CD4-positive, alpha-beta T cell treated with Interleukin-2 at 100 ng/mL for 4 hours (primary cell): ENCODE measurements at places on chromosomes 6 and 20.

- DNase-seq: peak; percentile 63
Observed at GRCh38 chr20:47357296-47358038, 968 bp upstream of the ZMYND8 start.

GRCh38 chr20:63261060-63261794, 7.0 kb upstream of the NKAIN4 start:
- no peak for DNase-seq

DNA sequence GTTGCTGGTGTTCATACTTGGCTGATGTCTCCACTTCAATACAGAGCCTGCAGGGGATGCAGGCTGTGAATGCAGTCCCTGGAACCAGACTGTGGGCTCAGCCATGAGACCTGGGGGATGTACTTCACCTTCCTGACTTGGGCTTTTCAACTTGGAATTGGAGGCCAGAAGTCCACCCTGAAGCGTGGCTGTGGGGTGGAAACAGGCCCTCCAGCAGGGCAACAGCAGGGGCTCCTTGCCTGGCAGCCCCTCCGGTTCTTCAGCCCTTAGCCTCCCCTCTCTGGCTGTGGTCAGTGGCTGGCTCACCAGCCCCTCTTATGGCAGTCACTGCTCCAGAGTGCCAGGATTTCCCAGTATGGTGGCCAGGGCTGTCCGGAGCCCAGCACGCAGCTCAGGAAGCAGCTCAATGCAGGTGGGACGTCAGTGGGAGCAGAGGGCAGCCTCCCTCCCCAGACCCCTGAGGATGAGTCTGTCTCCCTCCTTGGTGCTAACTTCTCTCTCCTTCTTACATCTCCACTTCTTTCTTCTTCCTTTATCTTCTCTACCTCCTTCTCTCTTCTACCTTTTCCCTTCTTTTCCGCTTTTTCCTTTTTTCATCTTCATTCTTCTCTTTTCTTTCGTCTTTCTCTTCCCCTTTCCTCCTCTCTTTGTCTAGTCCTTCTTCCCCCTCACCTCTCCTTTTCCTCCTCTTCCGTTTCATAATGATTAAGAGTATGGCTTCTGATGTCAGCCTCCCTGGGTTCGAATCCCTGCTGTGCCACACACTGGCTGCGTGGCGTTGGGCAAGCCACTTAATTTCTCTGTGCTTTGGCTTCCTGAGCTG, 45.3 kb downstream of the SLC52A3 start:
- no peak for DNase-seq

- peak; percentile 57 for DNase-seq
Observed at GRCh38 chr20:1301031-1301529, 27.9 kb downstream of the SDCBP2 start.

DNA sequence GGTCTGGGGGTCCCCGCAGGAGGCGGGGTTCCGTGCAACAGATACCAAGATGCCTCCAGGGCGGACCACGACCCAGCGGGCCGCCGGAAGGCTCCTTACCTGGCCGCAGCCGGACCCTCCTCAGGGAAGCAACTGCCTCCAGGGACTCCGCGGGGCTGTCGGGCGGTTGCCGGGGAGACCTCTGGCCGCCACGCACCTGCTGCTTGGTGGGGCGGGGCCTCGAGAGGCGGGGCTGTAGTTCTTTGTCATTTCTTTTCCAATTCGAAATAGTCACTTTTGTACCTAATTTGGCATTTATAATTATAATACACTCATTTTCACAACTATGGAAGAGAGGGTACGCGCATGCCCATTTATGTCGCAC, 647 bp downstream of the AK9 start:
- DNase-seq: peak; percentile 52

GRCh38 chr20:37494301-37494700, 26.7 kb upstream of the NNAT start:
- no peak for DNase-seq

DNA sequence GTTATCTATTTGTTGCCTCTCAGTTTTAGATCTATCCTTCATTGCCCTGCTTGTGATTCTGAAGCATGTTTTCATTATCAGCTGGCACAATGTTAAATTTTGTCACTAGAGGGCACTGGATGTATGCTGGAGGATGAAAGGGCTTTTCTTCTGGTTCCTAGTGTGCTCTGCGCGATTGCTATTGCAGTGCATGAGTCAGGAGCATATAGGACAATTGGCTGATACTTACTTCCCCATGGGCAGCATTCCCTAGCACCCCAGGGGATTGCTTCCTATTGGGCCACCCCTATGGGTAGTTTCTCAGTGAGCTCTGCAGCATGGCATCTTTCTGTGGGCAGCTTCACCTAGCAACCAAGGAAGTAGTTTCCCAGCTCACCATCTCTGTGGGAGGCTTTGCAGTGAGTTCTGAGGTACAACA, 280.3 kb upstream of the SYNCRIP start:
- DNase-seq: peak; percentile 12
